Left renal cortex interstitium (tissue), 4 donors: ENCODE measurements at places on chromosomes 3 and 15. TPM values are rescaled to one million over a fixed set of nuclear protein-coding genes. Genes with fewer than 3 reads are reported as not detected.

GRCh38 chr3:43162230-43163084 lies 56.6 kb upstream of the POMGNT2 start:
- no peak for DNase-seq

GRCh38 chr3:42071904-42072812 lies 19.0 kb upstream of the TRAK1 start:
- no peak for DNase-seq

GRCh38 chr3:146337991-146338390 lies 87.1 kb upstream of the PLSCR4 start:
- no peak for DNase-seq

- DNase-seq = no peak
Measured at GRCh38 chr15:31324806-31325594, 1.6 kb upstream of the KLF13 start.

GRCh38 chr15:82852941-82853561 lies 43.6 kb downstream of the WHAMM start:
- DNase-seq = no peak

DNA sequence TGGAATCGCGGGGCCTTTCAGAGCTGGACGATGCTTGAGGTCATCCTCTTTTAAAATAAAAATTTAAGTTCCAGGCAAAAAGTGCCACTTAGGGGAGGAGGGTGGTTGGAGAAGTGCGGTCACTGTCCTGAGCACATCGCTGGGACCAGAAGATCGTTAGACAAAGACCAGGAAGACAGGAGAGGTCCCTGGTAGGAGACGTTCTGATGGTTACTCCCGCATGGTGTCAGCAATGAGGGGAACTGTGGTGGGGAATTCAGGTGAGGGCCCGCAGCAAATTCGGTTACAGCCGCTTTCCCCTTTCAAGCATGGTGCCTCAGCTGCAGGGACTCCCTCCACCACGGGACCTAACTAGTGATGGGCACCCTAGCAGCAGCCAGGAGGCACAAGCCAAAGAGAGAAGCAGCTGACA lies 1.0 kb upstream of the ISY1 start:
- no peak for DNase-seq

GRCh38 chr15:55017635-55018034 lies 179.1 kb downstream of the RSL24D1 start:
- DNase-seq = no peak

- DNase-seq = no peak
Measured at GRCh38 chr3:12901623-12902045, 60.3 kb upstream of the RPL32 start.

SLC28A2 gene
- 0.31 TPM for polyA plus RNA-seq

FANCD2 gene
- 16.2 TPM for polyA plus RNA-seq

CAPN3 gene
- polyA plus RNA-seq = 31.2 TPM

TMIE gene
- polyA plus RNA-seq = 1.1 TPM
